Effector memory CD4-positive, alpha-beta T cell (primary cell): ENCODE measurements at places on chromosomes 3 and 15.

DNA sequence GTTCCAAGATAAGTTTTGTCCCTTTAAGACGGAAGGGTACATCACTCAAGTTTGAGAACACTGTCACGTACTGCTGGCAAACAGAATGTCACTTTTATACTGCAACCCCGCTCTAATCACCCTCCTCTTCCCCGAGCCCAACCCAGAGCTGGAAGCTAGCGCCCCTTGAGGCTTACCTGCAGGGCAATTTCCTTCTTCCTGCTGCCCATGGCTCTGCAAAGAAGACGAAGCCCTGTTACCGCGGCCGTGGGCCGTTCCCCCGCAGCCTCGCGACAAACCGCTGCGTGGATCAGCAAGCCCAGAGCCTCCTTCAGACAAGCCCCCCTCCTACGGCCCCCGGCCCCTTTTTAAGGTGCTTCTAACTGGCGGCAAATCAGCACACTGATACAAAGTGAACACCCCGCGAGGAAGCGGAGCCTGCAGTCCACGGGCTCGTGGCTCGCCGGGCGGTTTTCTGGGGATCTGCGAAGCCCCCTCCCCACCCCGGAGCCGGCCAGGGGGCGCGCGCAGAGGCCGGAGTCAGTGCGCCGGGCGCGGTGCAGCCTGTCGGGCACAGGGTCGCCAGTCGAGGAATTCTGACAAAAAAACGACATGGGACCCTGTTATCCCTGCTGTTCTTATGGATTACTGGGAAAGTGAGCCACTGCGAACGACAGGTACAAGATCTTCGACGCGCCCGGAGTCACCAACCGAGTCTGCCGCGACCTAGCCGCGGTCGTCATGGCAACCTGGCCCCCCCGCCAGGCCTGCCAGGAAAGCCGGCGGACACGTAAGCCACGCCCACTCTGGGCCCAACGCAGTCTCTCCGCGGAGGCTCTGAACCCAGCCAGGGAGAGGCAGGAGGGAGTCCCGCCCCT, at the start of gene NME9:
TSS of gene NME9 (minus strand) at position 725 of the 857 bp plus-strand sequence. CDS start at position 209, 516 bp downstream.
- no peaks in the 10 kb centered on the region for H3K27me3 ChIP-seq
- DNase-seq, result peak; percentile 85
- no peaks in the 10 kb centered on the region for H3K36me3 ChIP-seq

DNA sequence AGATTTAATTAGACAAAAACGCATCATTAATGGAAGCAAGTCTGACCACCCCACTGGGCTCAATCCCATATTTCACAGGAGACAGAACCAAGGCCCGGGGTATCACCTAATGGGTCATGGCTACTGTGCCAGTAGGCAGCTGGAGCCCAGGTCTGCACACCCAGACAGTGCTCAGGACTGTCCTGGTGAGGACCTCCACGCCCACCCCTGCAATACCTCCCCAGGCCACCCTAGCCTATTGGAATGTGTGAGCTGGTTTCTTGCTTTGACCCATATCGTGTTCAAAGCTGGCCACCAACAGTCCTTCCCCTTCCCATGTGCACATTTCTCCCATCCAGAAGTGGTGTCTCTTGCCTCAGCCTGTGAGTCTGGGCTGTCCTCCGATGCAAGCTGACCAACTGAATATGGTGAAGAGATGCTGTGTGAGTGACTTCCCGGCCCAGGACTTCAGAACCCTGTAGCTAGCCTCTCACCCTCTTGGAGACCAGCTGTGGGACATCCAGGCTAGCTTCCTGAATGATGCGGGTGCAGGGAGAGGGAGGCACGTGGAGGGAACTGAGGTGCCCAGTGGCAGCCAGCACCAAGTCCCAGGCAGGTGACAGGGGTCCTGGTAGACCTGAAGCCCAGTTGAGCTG, 19.1 kb downstream of the SLC6A20 start:
- H3K36me3 ChIP-seq, result no peaks in the 10 kb centered on the region
- H3K27me3 ChIP-seq, result no peaks in the 10 kb centered on the region
- no peak for DNase-seq
- H3K4me3 ChIP-seq, result no peak overlapping the region
- no peak overlapping the region for H3K27ac ChIP-seq

DNA sequence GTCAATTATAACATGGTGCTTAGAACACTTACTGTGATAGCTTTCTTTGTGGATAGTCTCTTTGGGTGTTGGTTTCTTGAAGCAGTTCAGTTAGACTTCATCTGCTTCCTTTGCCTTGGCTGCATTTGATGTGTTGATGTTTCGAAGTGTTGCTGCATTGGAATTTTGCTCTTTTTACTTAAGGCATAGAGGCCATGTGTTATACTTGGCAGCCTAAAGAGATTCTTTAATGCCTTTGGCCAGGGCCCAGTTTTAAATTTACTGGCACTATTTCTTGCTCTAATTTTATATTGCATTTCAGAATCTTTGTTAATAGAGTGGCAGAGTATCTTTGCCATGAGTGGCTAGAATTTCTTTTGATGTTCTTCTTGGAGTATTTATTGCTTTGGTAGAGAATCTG, 21.2 kb downstream of the NR1D2 start:
- H3K4me1 ChIP-seq, result no peaks in the 10 kb centered on the region
- no peaks in the 10 kb centered on the region for H3K27me3 ChIP-seq
- no peak for DNase-seq
- no peak overlapping the region for H3K4me3 ChIP-seq
- H3K27ac ChIP-seq, result no peak overlapping the region

DNA sequence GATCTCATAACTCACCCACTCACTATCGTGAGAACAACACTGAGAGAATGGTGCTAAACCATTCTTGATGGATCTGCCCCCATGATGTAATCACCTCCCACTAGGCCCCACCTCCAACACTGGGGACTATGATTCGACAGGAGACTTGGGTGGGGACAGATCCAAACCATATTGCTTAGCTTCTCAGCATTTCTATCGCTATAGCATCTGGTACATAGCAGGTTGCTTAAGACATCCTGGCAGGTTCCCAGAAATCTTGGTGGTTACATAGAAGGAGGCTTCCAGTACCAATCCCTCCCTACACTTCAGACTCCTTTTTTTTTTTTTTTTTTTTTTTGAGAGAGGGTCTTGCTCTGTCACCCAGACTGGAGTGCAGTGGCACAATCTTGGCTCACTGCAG, 487.8 kb downstream of the EDEM1 start:
- DNase-seq, result no peak
- no peak overlapping the region for H3K4me3 ChIP-seq
- no peaks in the 10 kb centered on the region for H3K27me3 ChIP-seq
- no peaks in the 10 kb centered on the region for H3K4me1 ChIP-seq
- no peak overlapping the region for H3K27ac ChIP-seq
- no peaks in the 10 kb centered on the region for H3K36me3 ChIP-seq

GRCh38 chr15:101692801-101693598, 31.3 kb downstream of the TARS3 start:
- DNase-seq, result no peak
- no peak overlapping the region for H3K4me3 ChIP-seq
- H3K27ac ChIP-seq, result no peak overlapping the region
- peaks cover 11% of the 10 kb centered on the region for H3K36me3 ChIP-seq
- no peaks in the 10 kb centered on the region for H3K27me3 ChIP-seq
- H3K4me1 ChIP-seq, result peaks cover 6% of the 10 kb centered on the region

DNA sequence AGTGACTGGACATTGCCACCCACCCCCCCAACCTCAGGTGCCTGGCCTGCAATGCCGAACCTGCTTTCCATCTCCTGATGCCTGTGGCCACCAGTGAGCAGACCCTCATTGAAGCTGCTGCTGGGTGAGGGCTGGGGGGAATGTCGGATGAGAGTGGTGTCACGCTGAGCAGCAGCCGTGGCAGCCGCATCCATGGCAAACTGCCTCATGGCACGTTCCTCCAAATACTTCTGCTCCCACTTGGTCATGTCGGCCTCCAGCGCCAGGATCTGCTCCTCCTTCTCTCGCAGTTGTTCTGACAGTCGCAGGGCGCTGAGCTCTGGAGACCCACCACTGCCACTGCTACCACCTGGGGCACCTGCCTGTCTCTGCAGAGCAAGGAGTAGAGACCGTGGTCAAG, 14.2 kb downstream of the AMOTL2 start:
- H3K27ac ChIP-seq, result no peak overlapping the region
- H3K36me3 ChIP-seq, result no peaks in the 10 kb centered on the region
- no peak overlapping the region for H3K4me3 ChIP-seq
- no peak for DNase-seq
- peaks cover 18% of the 10 kb centered on the region for H3K4me1 ChIP-seq

- no peaks in the 10 kb centered on the region for H3K36me3 ChIP-seq
- no peaks in the 10 kb centered on the region for H3K4me1 ChIP-seq
- no peak overlapping the region for H3K4me3 ChIP-seq
- DNase-seq, result no peak
- H3K27me3 ChIP-seq, result no peaks in the 10 kb centered on the region
Observed at GRCh38 chr15:68412218-68412617, 19.7 kb downstream of the ITGA11 start.

GRCh38 chr3:124800511-124801258, 70.4 kb downstream of the UMPS start:
- no peaks in the 10 kb centered on the region for H3K27me3 ChIP-seq
- H3K27ac ChIP-seq, result no peak overlapping the region

GRCh38 chr15:64423970-64424369, 36.3 kb downstream of the TRIP4 start:
- no peak overlapping the region for H3K27ac ChIP-seq
- H3K4me3 ChIP-seq, result no peak overlapping the region
- H3K36me3 ChIP-seq, result peaks cover 27% of the 10 kb centered on the region
- no peaks in the 10 kb centered on the region for H3K27me3 ChIP-seq
- no peak for DNase-seq
- peaks cover 10% of the 10 kb centered on the region for H3K4me1 ChIP-seq

GRCh38 chr15:48396020-48396419, 64.8 kb downstream of the DUT start:
- no peak for DNase-seq
- H3K36me3 ChIP-seq, result no peaks in the 10 kb centered on the region
- no peak overlapping the region for H3K4me3 ChIP-seq

DNA sequence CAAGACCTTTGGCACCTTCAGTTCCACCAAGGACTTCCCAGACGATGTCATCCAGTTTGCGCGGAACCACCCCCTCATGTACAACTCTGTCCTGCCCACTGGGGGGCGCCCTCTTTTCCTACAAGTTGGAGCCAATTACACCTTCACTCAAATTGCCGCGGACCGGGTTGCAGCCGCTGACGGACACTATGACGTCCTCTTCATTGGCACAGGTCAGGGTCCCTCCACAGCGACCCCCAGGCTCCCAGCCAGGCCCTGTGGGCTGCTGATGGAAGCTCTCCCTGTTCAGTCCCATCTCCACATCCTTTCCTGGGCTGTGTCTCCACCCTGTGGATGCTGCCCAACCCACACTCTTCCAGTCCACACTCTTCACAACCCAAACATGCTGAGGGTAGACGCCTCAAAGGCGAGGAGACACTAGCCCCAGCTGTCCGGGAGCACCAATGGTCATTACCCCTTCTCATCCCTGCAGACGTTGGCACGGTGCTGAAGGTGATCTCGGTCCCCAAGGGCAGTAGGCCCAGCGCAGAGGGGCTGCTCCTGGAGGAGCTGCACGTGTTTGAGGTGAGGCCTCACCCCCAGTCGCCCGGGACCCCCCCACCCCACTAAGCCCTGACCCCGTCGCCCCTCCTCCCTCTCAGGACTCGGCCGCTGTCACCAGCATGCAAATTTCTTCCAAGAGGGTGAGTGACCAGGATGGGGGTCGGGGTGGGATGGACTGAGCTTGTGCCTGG, 4.3 kb upstream of the LSMEM2 start:
- H3K27me3 ChIP-seq, result peaks cover 36% of the 10 kb centered on the region
- DNase-seq, result peak; percentile 44
- H3K36me3 ChIP-seq, result no peaks in the 10 kb centered on the region
- no peak overlapping the region for H3K27ac ChIP-seq
- H3K4me3 ChIP-seq, result no peak overlapping the region

DNA sequence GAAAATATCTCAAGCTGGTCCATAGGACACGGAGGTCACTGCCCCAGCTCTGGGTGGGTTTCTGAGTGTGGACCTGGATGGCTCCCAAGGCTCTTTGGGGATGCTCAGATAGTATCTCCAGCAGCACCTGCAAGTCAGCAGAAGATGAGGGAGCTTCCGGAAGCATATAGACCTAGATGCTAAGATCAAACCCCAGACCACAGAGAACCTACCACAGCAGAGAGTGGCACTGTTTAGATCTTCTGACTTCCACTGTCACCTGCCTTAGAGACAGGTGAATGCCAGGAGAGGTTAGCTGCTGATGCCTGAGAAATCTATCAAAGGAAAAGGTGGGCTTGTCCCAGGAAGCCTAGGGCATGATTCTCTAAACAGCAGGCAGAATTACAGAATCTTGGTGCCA, 105.7 kb upstream of the TRPM1 start:
- no peaks in the 10 kb centered on the region for H3K27me3 ChIP-seq
- peaks cover 23% of the 10 kb centered on the region for H3K4me1 ChIP-seq
- no peaks in the 10 kb centered on the region for H3K36me3 ChIP-seq
- no peak for DNase-seq

- H3K4me3 ChIP-seq, result no peak overlapping the region
- DNase-seq, result no peak
- no peaks in the 10 kb centered on the region for H3K4me1 ChIP-seq
- no peaks in the 10 kb centered on the region for H3K27me3 ChIP-seq
Observed at GRCh38 chr3:117473981-117474538, 764.5 kb downstream of the TUSC7 start.

- H3K4me1 ChIP-seq, result peaks cover 25% of the 10 kb centered on the region
- H3K4me3 ChIP-seq, result peak overlapping the region; percentile 73
- DNase-seq, result no peak
- H3K36me3 ChIP-seq, result peaks cover 7% of the 10 kb centered on the region
- no peaks in the 10 kb centered on the region for H3K27me3 ChIP-seq
Observed at GRCh38 chr3:57555306-57555705, 768 bp upstream of the PDE12 start.

- H3K4me3 ChIP-seq, result no peak overlapping the region
- H3K4me1 ChIP-seq, result no peaks in the 10 kb centered on the region
- H3K27me3 ChIP-seq, result no peaks in the 10 kb centered on the region
Observed at GRCh38 chr3:156619376-156619775, 55.0 kb upstream of the TIPARP start.

- H3K36me3 ChIP-seq, result no peaks in the 10 kb centered on the region
- no peak for DNase-seq
- no peaks in the 10 kb centered on the region for H3K27me3 ChIP-seq
- no peaks in the 10 kb centered on the region for H3K4me1 ChIP-seq
- H3K27ac ChIP-seq, result no peak overlapping the region
Observed at GRCh38 chr3:69983546-69984265, 15.8 kb upstream of the SAMMSON start.

- no peaks in the 10 kb centered on the region for H3K36me3 ChIP-seq
- no peaks in the 10 kb centered on the region for H3K27me3 ChIP-seq
- H3K27ac ChIP-seq, result no peak overlapping the region
- DNase-seq, result no peak
- no peak overlapping the region for H3K4me3 ChIP-seq
Observed at GRCh38 chr3:177263615-177264368, 66.5 kb upstream of the TBL1XR1 start.

DNA sequence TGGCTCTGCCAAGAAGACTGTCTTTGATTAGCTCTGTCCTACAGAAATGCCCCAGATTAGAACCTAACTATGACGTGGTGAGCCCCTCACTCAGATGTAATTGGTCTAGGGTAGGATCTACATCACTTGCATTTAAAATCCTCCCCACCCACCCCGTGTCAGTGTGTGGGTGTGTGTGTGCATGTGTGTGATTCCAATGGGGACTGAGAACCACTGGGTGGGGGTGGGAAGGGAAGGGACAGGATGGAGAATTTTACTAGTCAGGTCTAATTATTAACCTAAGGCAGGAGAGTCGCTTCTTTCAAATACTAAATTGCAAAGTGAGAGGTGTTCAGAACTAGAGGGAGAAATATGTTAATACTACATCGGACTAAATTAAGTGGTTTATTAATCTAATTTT, 91.7 kb downstream of the TBL1XR1 start:
- no peak overlapping the region for H3K27ac ChIP-seq
- no peak for DNase-seq
- H3K4me1 ChIP-seq, result peaks cover 6% of the 10 kb centered on the region
- H3K36me3 ChIP-seq, result no peaks in the 10 kb centered on the region
- H3K4me3 ChIP-seq, result no peak overlapping the region
